ENCODE measurements at places on chromosomes 4 and X.
A peak's percentile ranks its signal among the peaks of the same experiment; 100 is the strongest.

- H3K27me3 ChIP-seq, result no peaks in the 10 kb centered on the region
- no peak overlapping the region for H3K4me3 ChIP-seq
- no peak for DNase-seq
- H3K4me1 ChIP-seq, result no peaks in the 10 kb centered on the region
These were observed 126.9 kb upstream of the NRK start for GRCh38 chrX:105695451-105695850.

GRCh38 chr4:69974631-69975030 is 9.1 kb upstream of the CSN2 start:
- no peak for DNase-seq
- no peaks in the 10 kb centered on the region for H3K27me3 ChIP-seq
- no peak overlapping the region for H3K4me3 ChIP-seq
- no peak overlapping the region for H3K27ac ChIP-seq
- H3K4me1 ChIP-seq, result no peaks in the 10 kb centered on the region

GRCh38 chrX:110159865-110160264 is 157.0 kb downstream of the TMEM164 start:
- H3K4me1 ChIP-seq, result no peaks in the 10 kb centered on the region
- no peak overlapping the region for H3K4me3 ChIP-seq
- H3K36me3 ChIP-seq, result no peaks in the 10 kb centered on the region
- H3K27me3 ChIP-seq, result no peaks in the 10 kb centered on the region

- H3K27ac ChIP-seq, result no peak overlapping the region
These were observed 74.2 kb upstream of the CPEB2 start for GRCh38 chr4:14928035-14928434.

DNA sequence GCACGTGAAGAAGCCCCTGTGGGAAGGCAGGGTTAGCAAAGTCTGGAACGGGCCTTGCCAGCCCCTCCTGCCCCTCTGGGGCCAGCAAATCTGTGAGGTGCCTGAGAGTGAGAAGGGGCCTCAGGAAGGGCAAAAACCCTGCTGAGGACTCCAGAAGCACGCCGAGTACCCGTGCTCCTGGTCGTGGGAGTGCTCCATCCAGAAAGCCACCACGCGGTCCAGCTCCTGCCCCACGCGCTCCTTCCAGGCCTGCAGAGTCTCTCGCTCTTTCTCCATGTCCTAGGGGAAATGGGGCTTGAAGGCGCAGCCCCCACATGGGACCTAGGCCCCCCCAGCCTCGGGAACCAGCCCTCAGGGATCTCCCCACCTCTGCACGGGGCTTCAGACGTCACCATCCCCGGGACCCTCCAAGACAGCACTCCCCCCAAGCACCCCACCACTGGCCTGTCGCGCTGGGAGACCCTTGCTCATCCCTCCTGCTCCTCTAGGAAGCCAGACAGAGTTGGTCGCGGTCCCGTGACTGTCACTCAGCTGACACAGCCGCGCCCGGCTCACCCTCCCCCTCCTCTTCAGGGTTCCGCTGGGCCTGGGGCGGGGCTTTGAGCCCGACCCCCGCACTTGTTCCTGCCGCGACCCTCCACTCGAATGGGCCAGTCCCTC is at the start of gene RENBP:
RENBP (minus strand) TSS at position 504 of the 660 bp plus-strand sequence; CDS start at position 471, 33 bp downstream.
- DNase-seq, result no peak
- no peak within 1 kb of the TSS for H3K27ac ChIP-seq
- H3K27me3 ChIP-seq, result no peaks in the 10 kb centered on the region
- H3K4me3 ChIP-seq, result no peak within 1 kb of the TSS
- H3K4me1 ChIP-seq, result 0 out of 2 replicates have a peak, but pooled peaks cover 3% of the 10 kb centered on the region

GRCh38 chr4:16158504-16158852 is 67.8 kb downstream of the TAPT1 start:
- H3K36me3 ChIP-seq, result peaks cover 4% of the 10 kb centered on the region
- no peak for DNase-seq
- no peak overlapping the region for H3K27ac ChIP-seq
- no peak overlapping the region for H3K4me3 ChIP-seq

DNA sequence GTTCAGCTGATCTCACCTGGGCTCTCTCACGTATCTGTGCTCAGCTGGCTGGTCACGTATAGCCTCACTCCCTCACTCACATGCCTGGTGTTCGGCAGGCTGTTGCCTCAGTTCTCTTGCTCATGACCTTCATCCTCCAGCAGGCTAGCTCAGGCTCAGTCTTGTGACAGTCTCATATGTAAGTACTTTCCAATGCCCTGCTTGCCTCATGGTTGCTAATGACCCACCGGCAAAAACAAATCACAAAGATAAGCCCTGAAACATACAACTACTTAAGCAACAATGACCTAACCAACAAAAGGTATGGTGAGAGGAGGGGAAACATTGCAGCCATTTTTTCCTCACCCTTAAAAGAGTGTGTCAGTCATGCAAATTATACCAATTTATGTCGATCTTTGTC is 25.0 kb downstream of the MEPE start:
- no peaks in the 10 kb centered on the region for H3K27me3 ChIP-seq
- no peak overlapping the region for H3K27ac ChIP-seq
- H3K36me3 ChIP-seq, result no peaks in the 10 kb centered on the region
- no peak for DNase-seq

DNA sequence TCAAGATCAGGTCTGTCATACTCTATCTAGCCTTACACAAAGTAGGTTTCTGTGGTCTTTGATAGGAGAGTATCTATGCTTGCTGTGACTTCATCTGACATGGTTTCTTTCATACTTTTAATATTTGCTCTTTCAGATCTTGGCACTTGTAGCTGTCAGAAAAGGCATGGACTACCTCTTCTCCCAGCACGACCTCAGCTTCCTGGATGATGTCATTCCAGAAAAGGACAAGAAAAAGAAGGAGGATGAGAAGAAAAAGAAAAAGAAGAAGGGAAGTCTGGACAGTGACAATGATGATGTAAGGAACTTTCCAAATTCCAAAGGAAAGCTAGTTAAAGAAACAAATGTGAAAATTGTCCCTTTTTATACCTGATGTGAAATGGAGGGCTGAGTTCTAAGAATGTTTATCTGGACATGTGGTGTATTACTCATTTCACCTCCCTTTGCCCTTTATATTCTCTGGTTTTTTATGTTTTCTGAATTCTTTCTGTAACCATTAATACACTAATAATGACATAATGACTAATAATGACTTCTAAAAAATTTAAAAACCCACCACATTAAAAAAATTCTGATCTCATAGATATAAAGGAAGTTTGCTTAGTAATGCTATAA is 221.2 kb downstream of the SLC4A4 start:
- no peaks in the 10 kb centered on the region for H3K27me3 ChIP-seq
- H3K4me1 ChIP-seq, result no peaks in the 10 kb centered on the region
- no peak overlapping the region for H3K4me3 ChIP-seq
- H3K27ac ChIP-seq, result no peak overlapping the region

- no peaks in the 10 kb centered on the region for H3K36me3 ChIP-seq
- DNase-seq, result peak; percentile 86
- no peak overlapping the region for H3K4me3 ChIP-seq
- no peaks in the 10 kb centered on the region for H3K27me3 ChIP-seq
- H3K27ac ChIP-seq, result peak overlapping the region; percentile 54
These were observed 157.3 kb upstream of the TET2 start for GRCh38 chr4:104989371-104989770.

DNA sequence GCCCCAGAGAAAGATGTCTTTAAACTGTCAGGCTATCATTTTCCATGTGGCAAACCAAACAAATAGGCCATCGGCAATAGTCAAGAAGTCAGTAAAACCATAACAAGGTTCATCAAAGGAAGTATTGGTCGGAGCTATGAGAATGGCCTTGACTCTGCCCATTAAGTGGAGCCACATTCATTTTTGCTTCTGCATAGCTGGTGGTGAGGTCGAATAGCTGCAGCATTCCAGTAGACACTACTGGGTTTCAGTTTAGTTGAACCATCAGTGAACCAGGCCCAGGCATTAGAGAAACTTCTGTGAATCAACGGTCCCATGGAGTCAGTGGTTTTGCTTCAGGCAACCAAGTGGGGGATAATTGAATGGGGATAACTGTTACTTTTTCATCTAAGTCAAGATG is 92.0 kb upstream of the MED14 start:
- no peak overlapping the region for H3K4me3 ChIP-seq
- H3K27ac ChIP-seq, result no peak overlapping the region
- no peak for DNase-seq

GRCh38 chr4:83378419-83378818 is 43.8 kb upstream of the HPSE start:
- peaks cover 7% of the 10 kb centered on the region for H3K27me3 ChIP-seq
- no peaks in the 10 kb centered on the region for H3K36me3 ChIP-seq
- no peaks in the 10 kb centered on the region for H3K4me1 ChIP-seq
- peak; percentile 35 for DNase-seq
- H3K27ac ChIP-seq, result no peak overlapping the region

GRCh38 chr4:110636680-110637407 is 14.0 kb upstream of the PITX2 start:
- DNase-seq, result peak; percentile 93
- H3K27ac ChIP-seq, result peak overlapping the region; percentile 92
- no peaks in the 10 kb centered on the region for H3K4me1 ChIP-seq

- H3K27me3 ChIP-seq, result no peaks in the 10 kb centered on the region
- DNase-seq, result no peak
- H3K36me3 ChIP-seq, result no peaks in the 10 kb centered on the region
- no peak overlapping the region for H3K27ac ChIP-seq
- H3K4me3 ChIP-seq, result no peak overlapping the region
These were observed 375.6 kb upstream of the EPHA5 start for GRCh38 chr4:66045913-66046312.

- DNase-seq, result no peak
- H3K27ac ChIP-seq, result no peak overlapping the region
- no peaks in the 10 kb centered on the region for H3K27me3 ChIP-seq
- H3K4me3 ChIP-seq, result no peak overlapping the region
- H3K36me3 ChIP-seq, result peaks cover 84% of the 10 kb centered on the region
These were observed 14.6 kb downstream of the RBBP7 start for GRCh38 chrX:16855363-16856075.

All from SJCRH30 (cell line).